ENCODE measurements at places on chromosomes 12 and 14.
A peak's percentile ranks its signal among the peaks of the same experiment; 100 is the strongest.

- DNase-seq, result peak; percentile 37
Observed at GRCh38 chr12:8697120-8697475, 693 bp upstream of the RIMKLB start.

DNA sequence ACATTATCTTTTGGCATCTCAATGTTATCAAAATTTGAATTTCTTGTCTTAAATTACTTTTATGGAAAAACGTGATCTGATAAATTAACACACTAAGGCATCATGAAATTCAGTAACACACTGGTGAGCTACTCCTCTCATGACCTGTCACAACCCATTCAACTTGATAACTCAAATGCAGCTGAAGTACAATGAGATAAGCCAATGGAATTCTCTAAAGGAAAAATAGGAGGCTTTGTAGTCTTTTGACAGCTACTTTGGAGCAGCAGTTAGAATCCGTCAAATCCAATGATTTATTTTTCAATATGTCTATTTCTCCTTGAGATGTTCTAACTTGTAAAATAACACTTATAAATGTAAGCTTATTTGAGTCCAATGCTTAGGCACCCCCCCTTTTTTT is 1029.4 kb downstream of the TRHDE start:
- DNase-seq, result no peak

DNA sequence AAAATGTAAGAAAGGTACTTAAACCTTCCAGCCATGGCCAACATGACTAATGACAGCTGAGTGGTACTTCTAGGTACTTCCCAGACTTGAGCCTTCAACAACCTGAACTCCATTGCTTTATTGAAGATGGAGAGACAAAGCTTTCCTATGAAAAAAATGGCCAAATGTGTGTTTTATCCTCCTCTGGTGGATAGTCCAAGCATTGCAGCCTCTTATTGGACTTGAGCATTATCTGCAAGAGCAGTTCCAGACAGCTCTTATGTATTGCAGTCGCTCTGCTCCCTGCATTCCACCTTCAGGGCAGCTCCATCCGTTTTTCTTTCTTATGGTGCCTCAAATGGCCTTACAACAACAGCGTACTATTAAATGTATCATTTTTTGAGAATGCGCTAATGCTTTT is 588.2 kb downstream of the NRXN3 start:
- no peak for DNase-seq

GRCh38 chr12:27185234-27186021 is 58.7 kb upstream of the STK38L start:
- peak; percentile 74 for DNase-seq

GRCh38 chr12:5459051-5459782 is 27.3 kb downstream of the NTF3 start:
- DNase-seq, result no peak

DNA sequence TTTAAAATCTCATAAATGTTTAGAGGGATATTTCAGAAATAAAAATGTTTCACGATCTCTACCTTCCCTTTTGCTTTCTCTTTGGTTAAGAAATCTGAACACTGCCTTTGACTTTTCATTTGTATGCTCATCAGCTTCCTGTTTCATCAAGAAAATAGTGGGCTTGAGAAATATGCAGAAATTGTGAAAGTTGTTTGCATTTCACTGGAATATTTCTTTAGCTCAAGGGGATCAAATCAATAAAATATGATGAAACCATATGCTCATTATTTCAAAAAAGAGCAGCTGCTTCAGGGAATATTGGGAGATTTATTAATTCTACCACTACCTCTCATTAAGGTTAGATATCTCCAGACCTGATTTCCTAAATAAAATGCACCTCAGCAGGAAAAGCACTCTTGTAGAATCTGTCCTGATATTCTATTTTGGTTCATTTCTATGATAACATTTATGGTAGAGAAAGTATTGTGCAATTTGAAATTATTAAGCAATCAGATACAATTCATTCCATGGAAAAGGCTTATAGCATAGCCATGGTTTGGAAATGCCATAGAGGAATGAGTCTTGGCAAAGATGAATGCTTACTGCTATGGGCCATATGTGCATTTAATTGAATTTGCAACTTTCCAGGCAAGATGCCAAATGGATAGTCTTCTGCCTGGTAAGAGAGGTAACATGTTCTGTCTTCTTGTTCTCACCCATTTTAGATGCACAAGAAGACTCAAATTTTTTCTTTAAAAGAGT is 212.6 kb upstream of the SLC16A7 start:
- DNase-seq, result no peak

- DNase-seq, result peak; percentile 97
Observed at GRCh38 chr12:89352492-89353187, at the start of gene DUSP6. TSS of gene DUSP6 (minus strand) at chr12:89352501. CDS start at chr12:89352039, 462 bp downstream.

GRCh38 chr14:99729991-99730875 is 46.1 kb downstream of the CYP46A1 start:
- DNase-seq, result peak; percentile 76

- DNase-seq, result no peak
Observed at GRCh38 chr14:76780875-76781647, 19.8 kb downstream of the VASH1 start.

DNA sequence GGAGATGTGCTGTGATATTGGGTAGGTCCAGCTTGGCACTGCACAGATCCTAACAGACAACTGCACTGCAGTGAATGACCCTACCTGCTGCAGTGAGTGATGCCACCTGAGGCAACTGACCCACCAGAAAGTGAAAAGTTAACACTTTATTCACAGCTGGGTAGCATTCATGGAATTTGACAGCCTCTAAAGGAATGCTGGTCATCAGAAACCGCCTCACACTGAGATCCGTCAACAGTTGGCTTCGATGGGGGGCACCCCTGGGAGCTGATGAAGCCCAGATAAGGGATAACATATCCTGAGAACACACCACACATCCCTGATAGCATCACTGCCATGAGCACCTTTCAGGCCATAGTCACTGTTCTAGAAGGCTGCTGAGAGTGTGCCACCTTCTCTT is 272.4 kb upstream of the CRY1 start:
- DNase-seq, result no peak

GRCh38 chr12:42442311-42442759 is 116.4 kb downstream of the PPHLN1 start:
- DNase-seq, result no peak

DNA sequence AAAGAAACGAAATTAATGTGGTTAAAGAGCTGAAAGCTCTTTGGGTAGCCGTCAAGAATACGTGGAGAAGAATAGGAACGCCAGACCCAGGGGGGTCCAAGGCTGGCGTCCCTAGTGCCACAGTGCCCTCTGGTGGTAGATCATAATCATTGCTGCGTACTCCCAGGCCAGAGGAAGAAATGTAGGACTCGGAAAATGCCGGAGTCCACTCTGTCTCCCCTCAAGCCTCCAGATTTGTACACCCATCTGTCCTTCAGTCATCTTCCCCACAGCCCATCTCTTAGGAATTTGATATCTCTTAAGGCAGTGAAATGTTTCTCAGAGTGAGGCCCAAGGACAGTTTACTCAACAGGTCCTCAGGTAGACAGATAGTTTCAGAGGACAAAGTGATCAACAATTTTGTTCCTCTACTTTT is 25.4 kb upstream of the PLEKHG6 start:
- DNase-seq, result peak; percentile 71

GRCh38 chr12:113439606-113440030 is 17.4 kb downstream of the SDSL start:
- DNase-seq, result peak; percentile 31

DNA sequence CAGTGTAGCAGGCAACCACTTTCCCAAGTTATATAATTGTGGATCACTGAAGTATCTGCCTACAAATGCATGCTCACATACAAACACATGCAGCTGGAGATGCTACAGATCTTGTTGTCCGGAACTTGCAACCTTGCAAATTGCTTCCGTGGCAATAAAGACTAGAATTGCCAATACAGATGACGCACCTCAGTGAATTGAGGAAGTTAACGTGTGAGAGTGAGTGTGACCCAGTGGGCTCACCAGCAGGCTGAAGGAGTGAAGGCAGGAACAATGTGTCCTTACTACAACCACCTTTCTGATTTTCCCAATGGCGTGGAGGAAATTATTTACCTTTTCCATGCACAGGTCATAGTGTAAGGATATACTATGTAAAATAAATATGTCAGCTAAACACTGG is 89.4 kb upstream of the GRIP1 start:
- no peak for DNase-seq
